Cortex of kidney (tissue), 1 donor: ENCODE measurements at places on chromosomes 2 and 18.

DNA sequence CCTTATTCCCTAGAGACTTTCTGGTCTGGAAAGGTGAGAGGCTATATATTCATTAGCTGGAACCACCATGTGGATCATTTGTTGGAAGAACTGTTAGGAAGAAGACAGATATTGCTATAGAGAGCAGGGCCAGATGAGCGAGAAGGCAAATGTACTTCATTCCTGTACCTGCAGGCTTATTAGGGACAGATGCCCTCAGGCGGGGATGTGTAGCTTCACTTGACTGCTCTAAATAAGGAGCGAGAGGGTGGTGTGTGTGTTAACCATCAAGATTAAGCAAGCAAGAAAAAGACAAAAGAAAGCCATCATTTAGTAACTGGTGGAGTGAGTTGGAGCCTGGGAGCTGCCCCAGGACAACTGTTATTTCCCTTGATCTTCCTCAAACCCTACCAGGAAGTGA is 36.4 kb downstream of the NEDD4L start:
- no peak for DNase-seq

GRCh38 chr2:88247531-88247930 is 77.4 kb downstream of the THNSL2 start:
- no peak for DNase-seq

- DNase-seq: no peak
Observed at GRCh38 chr18:32372381-32373061, 98.2 kb downstream of the GAREM1 start.

GRCh38 chr2:151753540-151753939 is 19.3 kb upstream of the NEB start:
- no peak for DNase-seq

DNA sequence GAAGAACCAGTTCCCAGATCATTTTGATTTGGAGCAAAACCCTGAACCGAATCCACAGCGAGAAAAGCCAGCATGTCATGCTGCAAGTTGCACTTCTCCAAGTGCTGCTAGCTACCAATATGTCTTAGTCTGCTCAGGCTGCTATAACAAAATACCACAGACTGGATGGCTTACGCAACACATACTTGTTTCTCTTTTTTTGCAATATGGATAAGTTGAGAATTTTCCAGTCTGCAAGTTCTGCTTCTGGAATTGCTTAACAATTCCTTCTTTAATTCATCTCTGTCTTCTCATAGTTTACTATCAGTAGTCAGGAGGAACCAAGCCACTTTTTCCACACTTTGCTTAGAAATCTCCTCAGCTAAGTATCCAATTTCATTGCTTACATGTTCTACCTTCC is 105.9 kb upstream of the RBBP8 start:
- no peak for DNase-seq

- DNase-seq: no peak
Observed at GRCh38 chr18:48326901-48327675, 82.1 kb downstream of the ZBTB7C start.

DNA sequence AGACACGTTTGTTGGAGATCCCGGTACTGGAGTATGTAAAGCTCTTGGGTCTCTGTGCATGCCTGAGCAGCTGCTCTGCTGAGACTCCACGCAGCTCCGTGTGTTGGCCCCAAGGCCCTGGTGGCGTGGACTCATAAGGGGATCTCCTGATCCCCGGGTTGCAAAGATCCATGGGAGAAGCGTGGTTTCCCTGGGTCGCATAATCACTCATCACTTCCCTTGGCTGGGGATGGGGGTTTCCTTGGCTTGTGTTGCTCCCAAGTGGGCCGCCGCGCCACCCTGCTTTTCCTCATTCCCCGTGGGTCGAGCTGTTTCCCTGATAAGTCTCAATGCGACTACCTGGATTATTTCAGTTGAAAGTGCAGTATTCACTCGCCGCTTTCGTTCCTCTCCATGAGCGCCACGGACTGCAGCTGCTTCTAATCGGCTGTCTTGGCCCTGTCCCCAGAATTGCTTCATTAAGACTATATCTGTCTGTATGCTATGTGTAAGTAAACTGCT is 76.0 kb downstream of the EPC2 start:
- no peak for DNase-seq

DNA sequence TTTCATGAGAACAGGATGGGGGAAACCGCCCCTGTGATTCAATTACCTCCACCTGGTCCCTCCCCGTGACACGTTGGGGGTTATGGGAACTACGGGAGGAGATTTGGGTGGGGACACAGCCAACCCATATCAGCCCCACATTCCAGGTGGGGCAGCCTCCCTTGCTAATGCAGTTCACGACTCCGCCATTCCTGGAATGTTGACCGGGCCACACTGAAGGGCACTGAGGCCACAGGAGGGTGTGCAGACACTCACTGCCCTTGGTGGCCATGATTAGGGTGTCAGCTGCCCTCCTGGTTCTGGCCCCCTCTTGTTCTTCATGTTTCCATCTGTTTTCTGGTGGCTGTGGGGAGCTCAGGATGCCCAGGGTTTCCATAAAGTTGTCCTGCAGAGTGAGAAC is 176.3 kb downstream of the TWIST2 start:
- no peak for DNase-seq

DNA sequence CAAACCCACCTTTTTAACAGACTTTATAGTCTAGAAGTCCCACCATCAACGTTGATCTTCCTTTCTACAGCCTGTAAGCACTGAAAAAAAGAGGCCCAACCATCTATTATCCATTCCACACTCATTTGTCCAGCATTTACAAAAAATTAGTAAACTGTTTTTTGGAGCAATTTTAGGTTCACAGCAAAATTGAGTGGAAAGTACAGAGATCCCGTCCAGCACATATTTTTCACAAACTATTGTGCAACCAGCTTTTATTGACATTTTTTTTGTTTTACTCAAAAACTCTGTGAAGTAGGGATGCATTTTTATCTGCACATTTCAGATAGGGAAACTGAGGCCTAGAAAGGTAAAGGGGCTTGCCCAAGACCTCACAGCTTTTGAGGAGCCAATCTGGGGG is 68.6 kb downstream of the TNP1 start:
- no peak for DNase-seq

DNA sequence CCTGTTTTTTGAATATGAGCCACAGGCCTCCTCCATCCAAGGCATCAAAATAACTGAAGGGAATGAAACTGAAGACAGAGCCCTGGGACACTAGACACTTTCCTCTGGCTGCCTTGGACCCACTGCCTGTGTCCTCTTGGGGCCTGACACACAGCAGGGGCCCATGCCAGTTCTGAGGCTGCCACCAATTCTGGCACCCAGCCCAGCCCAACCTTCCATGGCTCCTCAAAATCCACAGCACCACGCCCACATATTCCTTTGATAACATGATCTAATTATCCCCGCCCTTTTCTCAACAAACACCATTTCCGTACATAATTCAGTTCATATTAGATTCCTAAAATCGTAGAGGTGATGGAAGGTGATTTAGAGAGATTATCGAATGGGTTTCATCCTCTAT is 64.2 kb downstream of the EMX1 start:
- no peak for DNase-seq

DNA sequence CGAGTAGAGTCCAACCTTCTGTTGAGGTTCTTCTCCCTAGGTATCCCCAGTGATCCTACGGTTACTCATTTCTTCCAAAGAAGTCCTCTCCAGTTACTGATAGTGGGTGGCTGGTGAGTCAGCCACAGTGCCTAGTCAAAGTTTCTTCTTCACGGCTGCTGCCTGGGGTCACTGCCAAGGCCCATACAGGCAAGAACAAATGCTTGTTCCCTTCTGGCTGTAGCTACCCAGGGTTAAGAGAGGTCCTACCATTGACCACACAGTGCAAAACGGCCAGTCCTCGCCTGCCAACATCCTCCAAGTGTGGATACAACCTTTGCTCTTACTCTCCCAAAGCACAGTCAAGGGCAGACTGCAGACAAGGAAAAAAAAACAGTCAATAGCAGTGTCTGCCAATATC is 2.9 kb upstream of the PTPN4 start:
- DNase-seq: no peak

GRCh38 chr2:237081596-237081995 is 4.1 kb upstream of the COPS8 start:
- DNase-seq: no peak

GRCh38 chr2:154293864-154294263 is 404.6 kb upstream of the KCNJ3 start:
- no peak for DNase-seq

GRCh38 chr2:44599130-44599529 is 237.4 kb downstream of the CAMKMT start:
- no peak for DNase-seq

DNA sequence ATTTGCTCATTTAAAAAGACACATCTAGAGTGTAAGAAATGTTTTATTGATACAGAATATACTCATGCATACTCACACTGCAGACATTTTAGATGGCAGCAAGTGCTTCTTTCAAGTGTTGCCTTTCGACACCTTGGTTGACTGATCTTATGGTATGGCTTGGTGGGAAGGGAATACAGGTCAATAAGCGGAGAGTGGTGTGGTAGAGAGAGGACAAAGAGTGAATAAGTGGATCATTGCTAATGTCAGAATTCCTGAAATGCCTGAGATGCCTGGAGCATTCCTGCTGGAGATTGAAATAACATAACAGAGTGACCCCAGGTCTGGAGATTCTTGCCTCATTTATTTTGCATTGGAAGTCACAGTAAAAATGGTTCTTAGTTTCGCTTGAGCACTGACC is 76.7 kb downstream of the RND3 start:
- no peak for DNase-seq

DNA sequence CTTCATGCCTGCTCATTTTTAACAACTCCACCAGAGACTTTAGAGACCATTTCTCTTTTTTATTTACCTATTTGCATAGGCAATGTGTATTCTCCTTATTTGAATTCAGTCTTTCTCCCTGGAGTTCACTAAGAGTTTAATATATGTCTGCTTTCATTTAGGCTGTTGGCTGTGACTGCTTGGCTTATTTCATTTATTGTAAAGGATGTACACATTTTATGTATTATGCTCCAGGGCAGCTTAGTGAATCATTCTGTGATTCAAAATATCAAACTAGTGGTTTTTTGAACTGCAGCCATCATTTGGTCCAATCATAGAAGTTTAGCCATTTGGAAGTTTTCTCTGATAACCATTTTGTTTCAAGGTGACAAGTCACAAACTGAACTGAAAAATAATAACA is 229.6 kb downstream of the LPIN1 start:
- no peak for DNase-seq

DNA sequence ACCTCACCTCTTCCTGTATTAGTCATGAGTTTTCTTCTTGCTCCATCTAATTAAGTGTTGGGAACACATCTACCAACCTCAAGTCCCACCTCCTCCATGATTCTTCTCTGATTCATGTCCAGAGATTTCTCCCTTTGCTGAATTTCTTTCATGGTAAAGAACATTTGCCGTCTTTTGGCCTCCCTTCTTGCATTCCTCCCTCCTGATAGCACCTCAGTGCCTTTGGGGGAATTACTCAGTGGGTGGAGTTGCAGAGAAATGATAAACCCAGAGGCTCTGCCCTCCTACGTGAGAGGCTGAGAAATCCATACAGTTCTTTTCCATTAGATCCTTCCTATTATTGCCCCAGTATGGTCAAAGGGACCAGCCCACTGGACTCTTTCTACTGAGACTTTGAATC is 651.9 kb downstream of the SLC4A3 start:
- no peak for DNase-seq

DNA sequence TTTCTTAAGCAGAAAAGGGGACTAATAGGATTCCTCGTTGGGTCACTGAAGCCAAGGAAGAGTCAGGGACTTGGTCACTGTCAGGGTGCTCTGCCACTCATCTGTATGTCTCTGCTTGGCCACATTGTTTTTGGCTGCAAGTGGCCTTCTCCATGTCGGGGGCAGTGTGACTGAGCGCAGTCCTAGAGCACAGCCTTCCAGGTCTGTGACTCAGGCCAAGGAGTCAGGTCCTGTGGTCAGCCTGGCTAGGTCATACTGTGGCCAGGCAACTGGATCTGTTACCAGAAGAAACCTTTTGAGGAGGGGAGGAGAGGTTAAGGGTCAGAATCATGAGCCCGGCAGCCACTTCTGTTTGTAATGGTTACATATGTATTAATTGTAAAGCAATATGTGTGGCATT is 61.3 kb downstream of the GALNT1 start:
- DNase-seq: no peak

DNA sequence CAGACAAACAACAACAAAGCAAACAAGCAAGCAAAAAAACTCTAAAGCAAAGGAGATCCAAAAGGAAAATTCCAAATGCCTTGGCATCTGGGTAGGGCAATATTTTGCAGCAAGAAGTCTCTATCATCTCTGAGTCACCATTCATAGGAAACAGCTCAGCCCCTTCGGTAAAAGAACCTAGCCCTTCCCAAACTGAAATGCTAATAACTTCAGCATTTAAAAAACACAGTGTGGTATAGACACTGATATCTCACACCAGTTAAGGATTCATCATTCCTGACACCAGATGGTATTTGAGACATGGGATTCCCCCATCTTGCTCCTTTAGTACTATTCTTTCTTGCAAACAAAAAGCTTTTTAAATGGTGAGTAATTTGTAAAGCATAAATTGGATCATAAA is 491.8 kb downstream of the TXNL1 start:
- no peak for DNase-seq

- no peak for DNase-seq
Observed at GRCh38 chr2:209830722-209831465, 59.3 kb downstream of the UNC80 start.

- no peak for DNase-seq
Observed at GRCh38 chr2:187369471-187369870, 78.6 kb downstream of the CALCRL start.

DNA sequence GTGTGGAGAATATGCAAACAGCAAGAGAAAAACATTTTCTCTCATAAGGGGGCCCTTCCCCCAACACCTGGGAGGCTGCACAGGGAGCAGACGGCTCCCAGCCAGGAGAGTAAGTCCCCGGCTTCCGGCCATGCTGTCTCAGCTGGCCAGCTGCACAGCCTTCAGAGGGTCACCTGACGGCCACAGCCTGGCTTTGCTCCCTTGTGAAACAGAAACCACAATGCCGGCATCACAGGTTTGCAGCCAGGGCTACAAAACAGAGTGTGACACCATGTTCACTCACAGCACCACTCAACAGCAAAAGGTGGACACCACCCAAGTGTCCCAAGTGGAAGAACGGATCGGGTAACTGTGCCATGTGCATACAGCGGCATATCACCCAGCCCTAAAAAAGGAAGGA is 86.9 kb upstream of the GPC1 start:
- no peak for DNase-seq

DNA sequence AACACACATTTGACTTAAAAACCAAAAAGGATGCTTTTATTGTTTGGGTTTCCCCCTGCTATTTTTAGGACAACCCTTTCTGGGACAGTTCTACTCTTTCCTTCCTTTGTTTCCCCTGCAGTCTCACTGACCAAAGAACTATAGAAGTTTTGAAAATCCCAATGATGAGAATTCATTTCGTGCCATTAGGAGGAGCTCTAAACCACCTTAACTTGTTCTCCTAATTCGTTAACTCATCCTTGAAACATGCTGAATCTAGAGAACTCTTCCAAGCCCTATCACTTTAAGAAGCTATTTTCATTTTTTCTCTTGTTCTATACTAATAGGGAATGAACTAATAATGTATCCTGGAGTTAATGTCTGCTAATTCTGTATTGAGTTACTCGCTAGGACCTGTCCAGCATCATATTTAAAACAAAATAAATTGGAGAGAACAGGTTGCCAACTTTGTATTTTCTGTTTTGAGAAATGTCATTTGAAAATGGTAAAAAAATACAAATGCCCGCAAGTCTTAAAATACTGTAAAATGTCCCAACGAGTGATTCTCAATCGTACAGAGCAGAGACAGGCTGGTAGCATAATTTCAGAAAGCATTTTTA is 62.9 kb downstream of the AFTPH start:
- no peak for DNase-seq

- DNase-seq: no peak
Observed at GRCh38 chr18:44033144-44033701, 647.5 kb upstream of the SETBP1 start.
